A549 treated with CORT108297 at 1 μM for 4 hours (cell line): ENCODE measurements at places on chromosomes 7 and 10. TPM values are rescaled to one million over a fixed set of nuclear protein-coding genes. Genes with fewer than 3 reads are reported as not detected.

Gene ASAH2
- 0.87 to 4.2 TPM (median 2.7 TPM) in 5 replicates for total RNA-seq

Gene CCL24
- not detected in 5 replicates for total RNA-seq

Gene PON1
- 0.29 to 1.2 TPM (median 0.68 TPM) in 5 replicates for total RNA-seq

Gene CARD11
- total RNA-seq = 1.0 to 2.2 TPM (median 1.6 TPM) in 5 replicates

Gene NFE2L3
- 8.2 to 10.4 TPM (median 8.6 TPM) in 5 replicates for total RNA-seq

Gene MALRD1
- not detected in 5 replicates for total RNA-seq

Gene SLIT1
- total RNA-seq = 0.02 to 0.13 TPM (median 0.05 TPM) in 5 replicates

Gene AKR1C8
- 0.09 to 0.42 TPM (median 0.15 TPM) in 4 of 5 replicates, not detected in the other for total RNA-seq

Gene CDH23
- 1.8 to 2.8 TPM (median 2.5 TPM) in 5 replicates for total RNA-seq

Gene LRRC27
- total RNA-seq = 5.4 to 6.3 TPM (median 5.8 TPM) in 5 replicates

Gene PRR15
- total RNA-seq = 1.1 to 2.6 TPM (median 2.2 TPM) in 5 replicates

Gene GPR85
- not detected in 5 replicates for total RNA-seq

Gene PTEN
- 37.4 to 69.1 TPM (median 42.3 TPM) in 5 replicates for total RNA-seq

Gene FRG2B
- 0.06 to 0.14 TPM in 2 of 5 replicates, not detected in the others for total RNA-seq

Gene CLDN15
- 7.7 to 15.5 TPM (median 13.1 TPM) in 5 replicates for total RNA-seq

Gene RASSF4
- 1.6 to 2.2 TPM (median 1.8 TPM) in 5 replicates for total RNA-seq

Gene NEURL1
- total RNA-seq = 0.20 to 0.59 TPM (median 0.52 TPM) in 5 replicates

Gene TMEM213
- not detected in 5 replicates for total RNA-seq

Gene FOXI2
- not detected in 5 replicates for total RNA-seq

Gene CABCOCO1
- total RNA-seq = 0.11 to 0.86 TPM (median 0.30 TPM) in 5 replicates

Gene HHEX
- 14.4 to 15.8 TPM (median 14.9 TPM) in 5 replicates for total RNA-seq

Gene REPIN1
- total RNA-seq = 66.0 to 97.0 TPM (median 93.6 TPM) in 5 replicates

Gene DENND2A
- total RNA-seq = 0.23 to 0.44 TPM (median 0.33 TPM) in 5 replicates

Gene SPACDR
- total RNA-seq = 0.51 to 0.72 TPM (median 0.68 TPM) in 5 replicates

Gene OR2F1
- not detected in 5 replicates for total RNA-seq

Gene GPER1
- 0.55 to 0.94 TPM (median 0.78 TPM) in 5 replicates for total RNA-seq

Gene RASA4B
- total RNA-seq = 1.4 to 1.8 TPM (median 1.6 TPM) in 5 replicates

Gene LRRTM3
- total RNA-seq = not detected in 5 replicates

Gene SEMA3C
- 37.8 to 75.8 TPM (median 62.4 TPM) in 5 replicates for total RNA-seq

Gene ZNF467
- total RNA-seq = 0.88 to 1.6 TPM (median 1.5 TPM) in 5 replicates

Gene IGF2BP3
- 19.4 to 30.4 TPM (median 24.1 TPM) in 5 replicates for total RNA-seq

Gene IL15RA
- total RNA-seq = 2.9 to 5.0 TPM (median 3.8 TPM) in 5 replicates

Gene CTBP2
- total RNA-seq = 96.1 to 115 TPM (median 112 TPM) in 5 replicates

Gene PAPOLB
- total RNA-seq = not detected in 5 replicates

Gene NUTM2D
- 0.92 to 1.7 TPM (median 1.2 TPM) in 5 replicates for total RNA-seq

Gene TACR2
- total RNA-seq = 0.10 to 0.33 TPM (median 0.19 TPM) in 4 of 5 replicates, not detected in the other

Gene AEBP1
- 0.02 TPM in 1 of 5 replicates, not detected in the others for total RNA-seq

Gene COL1A2
- total RNA-seq = 0.01 to 0.08 TPM (median 0.07 TPM) in 3 of 5 replicates, not detected in the others

Gene STK31
- total RNA-seq = 0.49 to 0.82 TPM (median 0.62 TPM) in 5 replicates

Gene ADAMTS14
- total RNA-seq = 0.05 to 0.10 TPM (median 0.09 TPM) in 5 replicates

Gene FAM3C
- 37.3 to 41.5 TPM (median 38.4 TPM) in 5 replicates for total RNA-seq

Gene VWA2
- 0.02 to 0.06 TPM in 2 of 5 replicates, not detected in the others for total RNA-seq

Gene PVRIG
- not detected in 5 replicates for total RNA-seq

Gene CALML3
- 0.02 TPM in 1 of 5 replicates, not detected in the others for total RNA-seq

Gene MINDY3
- 13.0 to 15.0 TPM (median 14.0 TPM) in 5 replicates for total RNA-seq

Gene NUTM2E
- 0.27 to 0.53 TPM (median 0.36 TPM) in 5 replicates for total RNA-seq

Gene LIPA
- 42.6 to 54.6 TPM (median 44.5 TPM) in 5 replicates for total RNA-seq

Gene PAX2
- 0.09 to 0.30 TPM (median 0.19 TPM) in 5 replicates for total RNA-seq

Gene COL26A1
- total RNA-seq = 0.32 to 0.58 TPM (median 0.49 TPM) in 5 replicates
